ENCODE measurements at places on chromosomes 5 and 9.

DNA sequence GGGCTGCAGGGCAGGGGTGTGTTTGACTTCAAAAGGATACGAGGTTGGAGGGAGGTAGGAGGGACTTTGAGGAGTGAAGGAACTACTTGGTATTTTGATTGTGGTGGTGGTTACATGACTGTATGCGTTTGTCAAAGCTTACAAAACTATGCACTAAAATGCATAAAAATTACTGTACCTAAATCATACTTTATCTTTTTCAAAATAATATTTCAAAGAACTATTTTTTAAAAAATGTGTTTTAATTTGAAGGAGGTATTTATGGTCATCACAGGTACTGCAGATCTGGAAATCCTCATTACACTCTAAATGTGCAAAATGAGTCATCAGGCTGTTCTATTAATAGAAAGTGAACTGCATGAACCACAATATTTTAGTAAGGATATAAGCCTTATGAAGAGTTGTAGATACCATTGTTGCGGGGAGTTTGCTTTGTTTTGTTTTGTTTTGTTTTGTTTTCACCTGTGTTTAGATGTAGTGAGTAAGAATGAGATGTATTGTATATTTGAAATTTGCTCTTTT is 116.9 kb downstream of the ARRDC3 start:
- no peak for DNase-seq

- DNase-seq: no peak
Measured at GRCh38 chr5:16492398-16493140, 27.0 kb upstream of the ZNF622 start.

DNA sequence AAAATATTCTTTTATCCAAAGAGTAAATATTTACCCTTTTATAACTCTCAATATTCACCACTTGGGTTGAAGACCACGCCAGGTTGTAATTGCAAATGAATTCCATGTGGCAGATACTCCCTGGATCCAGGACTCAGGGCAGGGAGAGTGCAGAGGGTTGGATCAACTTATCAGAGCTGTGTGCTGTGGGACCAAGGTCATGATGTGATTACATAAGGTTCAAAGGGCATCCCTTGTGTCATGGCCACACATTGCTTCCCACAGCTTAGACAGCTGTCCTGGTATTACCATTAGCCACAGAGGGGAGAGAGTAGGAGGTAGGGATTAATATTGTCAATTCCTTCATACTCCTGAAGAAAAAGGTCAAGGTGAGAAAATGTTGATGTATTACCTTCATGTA is 133.9 kb downstream of the JAKMIP2 start:
- DNase-seq: no peak

DNA sequence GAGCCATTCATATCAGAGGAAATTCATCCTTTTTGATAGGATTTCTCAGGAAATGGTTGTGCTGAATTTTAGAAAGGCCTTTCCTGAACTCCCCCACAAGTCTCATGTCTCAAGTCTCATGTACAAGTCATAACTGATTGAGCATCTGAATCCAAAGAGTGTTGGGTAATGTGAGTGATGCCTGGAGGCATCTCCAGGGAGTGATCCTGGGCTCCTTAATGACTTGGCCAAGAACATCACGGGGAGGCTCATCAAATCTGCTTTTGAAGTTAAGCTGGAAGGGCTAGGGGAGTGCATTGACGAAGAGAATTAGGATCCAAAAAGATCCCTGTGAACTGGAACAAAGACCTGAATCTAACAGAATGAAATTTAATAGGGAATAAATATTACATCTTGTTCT is 79.2 kb downstream of the MAST4 start:
- DNase-seq: no peak

DNA sequence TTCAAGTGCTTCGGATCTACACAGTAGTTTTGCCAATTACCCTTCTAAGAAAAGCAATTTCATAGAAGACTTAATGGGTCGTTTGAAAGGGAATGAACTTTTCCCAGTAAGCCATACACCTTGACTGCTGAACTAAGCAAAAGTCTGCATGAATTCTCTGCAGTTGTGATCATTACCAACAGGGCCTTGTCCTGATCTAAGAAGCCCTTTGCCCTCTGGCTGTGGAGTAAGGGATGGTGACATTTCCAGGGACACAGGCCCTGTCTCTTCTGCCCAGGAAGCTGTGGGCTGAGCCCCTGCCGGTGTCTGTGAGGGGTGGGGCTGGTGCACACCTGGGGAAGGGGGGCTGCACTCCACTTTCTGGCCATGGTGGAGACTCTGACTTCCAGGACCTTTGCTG is 30.5 kb downstream of the ZDHHC11 start:
- no peak for DNase-seq

GRCh38 chr5:16934123-16934522 is 2.0 kb downstream of the MYO10 start:
- peak; percentile 40 for DNase-seq

GRCh38 chr5:150119421-150120061 is 33.2 kb upstream of the CSF1R start:
- no peak for DNase-seq

GRCh38 chr5:96714951-96715451 is 52.8 kb downstream of the CAST start:
- DNase-seq: no peak

GRCh38 chr5:430214-430925 is 12.6 kb upstream of the EXOC3 start:
- no peak for DNase-seq

GRCh38 chr5:157026789-157027424 is 32.0 kb downstream of the HAVCR1 start:
- DNase-seq: no peak

- DNase-seq: no peak
Measured at GRCh38 chr9:26893030-26893676, 551 bp upstream of the CAAP1 start.

- no peak for DNase-seq
Measured at GRCh38 chr9:27019589-27019988, 14.1 kb upstream of the LRRC19 start.
